Left ventricle myocardium inferior (tissue), 1 donor: ENCODE measurements at places on chromosomes 11 and 22. TPM values are rescaled to one million over a fixed set of nuclear protein-coding genes. Genes with fewer than 3 reads are reported as not detected.

Gene UPK3A
- not detected for total RNA-seq

Gene CRYBB2
- total RNA-seq: not detected

Gene AIFM3
- total RNA-seq: 0.47 TPM

Gene SLC37A2
- total RNA-seq: 2.4 TPM

Gene TSGA10IP
- not detected for total RNA-seq

Gene MMP13
- not detected for total RNA-seq

Gene CRACR2B
- 23.2 TPM for total RNA-seq

Gene PGA5
- not detected for total RNA-seq

Gene CALCA
- not detected for total RNA-seq

Gene OLFML1
- total RNA-seq: 7.3 TPM

Gene PRG3
- not detected for total RNA-seq

Gene HEPHL1
- total RNA-seq: not detected

Gene PATL1
- 21.1 TPM for total RNA-seq

Gene CNGA4
- total RNA-seq: not detected

Gene UBASH3B
- total RNA-seq: 2.6 TPM

Gene NXPE1
- total RNA-seq: not detected

Gene PANX3
- total RNA-seq: not detected

Gene CCND1
- 160 TPM for total RNA-seq

Gene C11orf86
- total RNA-seq: not detected

Gene TRPM5
- total RNA-seq: not detected

Gene CD3D
- total RNA-seq: not detected

Gene APOA1
- 62.6 TPM for total RNA-seq

Gene C11orf54
- total RNA-seq: 35.4 TPM

Gene TPBGL
- total RNA-seq: 0.16 TPM

Gene NFAM1
- total RNA-seq: 1.2 TPM

Gene NLRP14
- total RNA-seq: not detected

Gene MAP6
- 5.7 TPM for total RNA-seq

Gene SRSF8
- total RNA-seq: 19.0 TPM

Gene LIPT2
- 0.96 TPM for total RNA-seq

Gene ZNF195
- total RNA-seq: 8.2 TPM

Gene MS4A7
- total RNA-seq: 13.1 TPM

Gene SOX6
- 20.2 TPM for total RNA-seq

Gene MIAT
- total RNA-seq: 0.66 TPM

Gene HOATZ
- not detected for total RNA-seq

Gene NEFH
- 0.16 TPM for total RNA-seq

Gene PIWIL4
- 0.66 TPM for total RNA-seq

Gene TBX10
- total RNA-seq: 0.14 TPM
